ENCODE measurements at places on chromosomes 6 and 20. TPM values are rescaled to one million over a fixed set of nuclear protein-coding genes. Genes with fewer than 3 reads are reported as not detected.

GRCh38 chr20:62696989-62697388 is 11.6 kb upstream of the NTSR1 start:
- DNase-seq, result no peak

GRCh38 chr6:118408863-118409262 is 139.2 kb upstream of the PLN start:
- DNase-seq, result no peak

DNA sequence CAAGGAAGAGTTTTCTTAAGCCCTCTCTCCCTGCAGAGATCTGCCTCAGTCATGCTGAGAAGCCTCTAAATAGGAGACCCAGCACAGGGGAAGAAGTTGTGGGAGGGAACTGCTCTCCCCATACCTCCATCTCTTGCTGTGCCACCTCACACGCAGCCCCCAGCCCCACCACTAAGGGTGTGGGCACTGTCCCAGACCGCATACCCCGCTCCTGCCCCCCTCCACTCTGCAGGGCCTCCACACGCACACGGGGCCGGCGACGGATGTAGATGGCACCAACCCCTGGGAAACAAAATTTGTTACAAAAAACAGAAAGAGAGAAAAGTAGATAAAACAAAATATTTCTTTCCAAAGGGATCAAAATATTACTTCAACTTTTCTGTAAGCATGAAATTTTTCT is 10.2 kb upstream of the CPNE1 start:
- no peak for DNase-seq

DNA sequence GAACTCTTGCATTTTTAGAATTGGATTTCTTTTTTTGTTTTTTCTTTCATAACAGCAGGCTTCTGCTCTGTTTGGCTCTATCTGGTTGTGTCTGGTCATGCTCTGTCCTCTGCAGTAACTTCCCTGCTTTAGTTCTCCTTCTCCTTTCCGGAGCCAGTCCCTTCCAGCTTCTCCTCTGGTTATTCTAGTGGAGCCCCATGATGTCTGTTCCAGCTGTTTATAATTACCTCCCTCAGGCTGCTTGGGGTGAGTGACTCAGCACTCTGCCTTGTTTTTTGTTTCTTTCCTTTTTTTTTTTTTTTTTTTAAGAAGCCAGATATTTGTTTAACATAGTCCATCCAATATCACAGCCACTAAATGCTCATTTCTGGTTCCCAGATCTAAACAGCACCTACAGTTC is 409.6 kb downstream of the MAFB start:
- no peak for DNase-seq

DNA sequence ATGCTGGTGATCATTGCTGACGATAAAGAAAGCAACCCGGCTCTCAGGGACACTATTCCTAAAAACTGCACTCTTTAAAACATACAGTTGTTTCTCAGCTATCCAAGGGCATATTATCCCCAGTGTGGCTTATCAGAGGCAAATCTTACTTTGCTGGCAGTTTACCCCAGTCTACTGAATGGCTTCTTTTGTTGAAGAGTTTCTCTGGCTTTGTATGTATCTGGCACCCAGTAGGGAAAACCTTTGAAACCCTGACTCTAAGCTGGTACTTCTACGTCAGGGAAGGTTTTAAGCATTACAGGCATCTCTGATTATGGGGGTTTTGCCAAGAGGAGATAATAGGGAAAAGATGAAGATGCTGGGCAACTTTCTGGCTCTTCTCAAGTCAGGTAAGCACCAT is 637.6 kb upstream of the CHD6 start:
- DNase-seq, result no peak

DNA sequence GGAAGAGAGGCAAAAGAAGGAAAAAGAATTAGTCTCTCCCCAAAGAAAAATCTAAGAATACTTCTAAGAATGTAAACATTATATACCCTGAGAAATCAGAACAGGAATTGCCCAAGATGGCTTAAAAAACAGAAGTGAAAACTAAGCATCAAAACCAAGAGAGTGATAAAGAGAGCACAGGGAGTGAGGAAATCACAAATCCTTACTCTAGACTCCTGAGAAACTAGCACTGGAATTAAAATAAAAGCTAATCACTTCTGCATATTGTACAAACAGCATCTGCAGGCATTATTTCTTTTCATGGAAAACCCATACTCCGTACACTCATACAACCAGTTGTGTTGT is 285.7 kb downstream of the BTBD9 start:
- DNase-seq, result no peak

DNA sequence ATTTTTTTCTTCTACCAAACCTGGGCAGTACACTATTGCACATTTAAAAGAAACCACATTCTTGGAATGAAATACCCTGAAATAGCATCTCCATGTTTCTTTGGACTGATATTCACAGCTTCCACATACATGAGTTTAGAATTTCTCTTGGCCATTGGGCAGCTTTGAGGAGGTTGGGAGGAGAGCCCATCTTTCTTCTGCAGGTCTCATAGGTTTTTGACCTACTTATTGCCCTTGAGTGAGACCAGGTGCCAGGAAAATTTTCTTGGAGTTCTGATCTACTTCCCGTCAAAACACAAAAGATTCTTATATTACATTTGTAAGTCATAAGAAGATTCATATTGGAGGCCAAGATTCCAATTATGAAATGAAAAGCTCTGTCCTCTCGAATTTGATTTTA is 212.0 kb downstream of the IBTK start:
- DNase-seq, result no peak

- no peak for DNase-seq
Measured at GRCh38 chr6:106227612-106228507, 97.7 kb downstream of the ATG5 start.

DNA sequence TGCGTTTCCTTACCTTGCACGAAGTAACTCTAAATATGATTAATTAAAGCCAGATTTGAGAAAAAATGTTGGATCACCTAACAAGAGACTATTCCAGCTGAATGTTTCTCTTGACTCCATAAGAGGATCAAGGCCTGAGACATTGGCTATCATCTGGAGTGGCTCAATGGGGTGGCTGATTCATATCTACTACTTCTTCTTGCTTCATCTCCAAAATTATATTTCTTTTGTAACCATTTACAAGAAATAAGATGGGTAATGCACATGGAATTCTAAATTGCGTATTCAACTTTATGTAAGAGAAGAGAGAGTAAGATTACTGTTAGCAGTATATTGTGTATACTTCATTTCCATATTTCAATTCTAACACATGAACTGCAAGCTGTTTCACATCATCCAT is 819.0 kb upstream of the EYS start:
- no peak for DNase-seq

DNA sequence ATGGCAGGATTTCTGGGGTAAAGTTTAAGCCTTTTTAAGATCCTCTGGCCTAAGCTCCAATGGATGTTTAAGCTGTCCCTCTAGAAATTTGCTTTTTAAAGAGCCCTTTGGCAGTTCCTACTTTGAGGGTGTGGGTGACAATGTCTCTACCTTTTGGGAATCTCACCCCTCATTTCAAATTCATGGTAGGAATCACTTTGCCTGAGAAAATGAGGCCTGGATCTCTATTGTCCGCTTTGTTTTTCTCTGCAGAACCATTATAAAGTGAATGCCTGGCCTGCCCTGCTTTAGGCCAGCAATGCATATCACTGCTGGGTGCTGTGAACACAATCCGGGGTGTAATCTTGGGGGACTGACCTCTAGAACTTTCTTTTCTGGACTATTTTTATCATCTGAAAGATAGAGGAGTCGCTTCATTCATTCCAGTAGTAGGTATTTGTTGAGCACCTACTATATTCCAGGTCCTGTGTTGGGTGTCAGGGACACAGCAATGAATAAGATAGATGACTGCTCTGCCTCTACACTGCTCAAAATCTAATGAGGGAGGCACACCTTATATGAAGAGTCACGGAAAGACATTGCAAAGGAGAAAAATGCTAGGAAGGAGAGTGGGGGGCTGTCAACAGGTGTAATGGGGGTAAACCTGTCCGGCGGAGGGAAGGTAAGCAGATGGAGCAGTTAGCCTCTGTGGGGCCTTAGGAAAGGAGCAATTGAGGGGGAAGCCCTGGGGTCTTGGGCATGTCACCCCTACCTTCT is 8.6 kb upstream of the COMMD7 start:
- no peak for DNase-seq

- peak; percentile 75 for DNase-seq
Measured at GRCh38 chr20:47725248-47725973, 59.9 kb downstream of the SULF2 start.

The DNMT3B gene
- total RNA-seq, result 0.57 TPM

The FKBP1C gene
- total RNA-seq, result 0.35 TPM

The PACSIN1 gene
- total RNA-seq, result 9.6 TPM

The KIAA0408 gene
- 3.8 TPM for total RNA-seq

The MYT1 gene
- 0.31 TPM for total RNA-seq

The OOEP gene
- total RNA-seq, result 0.36 TPM

The SFTA2 gene
- not detected for total RNA-seq

The MATN4 gene
- total RNA-seq, result 0.15 TPM
